ENCODE measurements at places on chromosomes 2 and 18. TPM values are rescaled to one million over a fixed set of nuclear protein-coding genes. Genes with fewer than 3 reads are reported as not detected.

GAL3ST2 gene
- 0.74 TPM for total RNA-seq

MEIS1 gene
- total RNA-seq = 11.1 TPM

PMAIP1 gene
- total RNA-seq = 0.98 TPM

C2orf92 gene
- total RNA-seq = 3.7 TPM

EFEMP1 gene
- total RNA-seq = 3.9 TPM

LYG2 gene
- total RNA-seq = not detected

UBXN2A gene
- 32.9 TPM for total RNA-seq

DOK6 gene
- 61.5 TPM for total RNA-seq

ABI2 gene
- 164 TPM for total RNA-seq

EFHD1 gene
- 2.7 TPM for total RNA-seq

COPS9 gene
- 49.2 TPM for total RNA-seq

OSR1 gene
- 1.7 TPM for total RNA-seq

CRYGC gene
- total RNA-seq = not detected

ARL5A gene
- total RNA-seq = 43.0 TPM

ADAM23 gene
- total RNA-seq = 22.9 TPM

TUBA3E gene
- total RNA-seq = not detected

POTEC gene
- not detected for total RNA-seq

AGXT gene
- total RNA-seq = not detected

WDR43 gene
- total RNA-seq = 32.2 TPM

COL6A3 gene
- total RNA-seq = 20.4 TPM
